ENCODE measurements at places on chromosomes 7 and 10.
A peak's percentile ranks its signal among the peaks of the same experiment; 100 is the strongest.

DNA sequence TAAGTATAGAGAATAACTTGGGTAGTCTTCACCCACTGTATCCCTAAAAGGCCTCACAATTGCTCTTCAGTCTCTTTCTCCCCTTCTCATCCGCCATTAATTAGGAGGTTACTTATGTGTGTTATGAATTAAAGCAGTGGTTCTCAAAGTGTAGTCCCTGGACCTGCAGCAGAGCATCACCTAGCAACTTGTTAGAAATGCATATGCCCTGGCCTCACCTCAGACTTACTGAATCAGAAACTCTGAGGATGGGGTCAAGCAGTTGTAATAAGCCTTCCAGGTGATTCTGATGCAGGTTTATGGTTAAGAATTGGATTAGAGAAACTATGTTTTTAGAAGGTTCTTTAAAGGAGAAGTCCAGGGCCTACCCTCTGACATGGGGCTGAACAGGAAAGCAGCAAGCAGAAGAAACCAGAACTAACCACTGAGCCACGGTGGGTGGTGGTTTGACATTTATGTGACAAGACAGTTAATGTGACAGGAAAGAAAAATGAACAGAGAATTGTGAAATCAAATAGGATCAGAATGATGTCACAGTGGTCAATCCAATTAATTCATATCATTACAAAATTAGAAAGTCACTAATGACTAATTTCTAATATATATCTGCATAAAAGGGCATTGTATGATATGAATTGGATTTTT is 37.6 kb downstream of the ENTPD1 start:
- DNase-seq = no peak

GRCh38 chr7:101618916-101619315 is 10.2 kb downstream of the MYL10 start:
- DNase-seq = no peak

GRCh38 chr10:59432207-59432900 is 70.0 kb upstream of the FAM13C start:
- DNase-seq = peak; percentile 87

GRCh38 chr10:103181244-103181643 is 11.8 kb downstream of the NT5C2 start:
- no peak for DNase-seq

DNA sequence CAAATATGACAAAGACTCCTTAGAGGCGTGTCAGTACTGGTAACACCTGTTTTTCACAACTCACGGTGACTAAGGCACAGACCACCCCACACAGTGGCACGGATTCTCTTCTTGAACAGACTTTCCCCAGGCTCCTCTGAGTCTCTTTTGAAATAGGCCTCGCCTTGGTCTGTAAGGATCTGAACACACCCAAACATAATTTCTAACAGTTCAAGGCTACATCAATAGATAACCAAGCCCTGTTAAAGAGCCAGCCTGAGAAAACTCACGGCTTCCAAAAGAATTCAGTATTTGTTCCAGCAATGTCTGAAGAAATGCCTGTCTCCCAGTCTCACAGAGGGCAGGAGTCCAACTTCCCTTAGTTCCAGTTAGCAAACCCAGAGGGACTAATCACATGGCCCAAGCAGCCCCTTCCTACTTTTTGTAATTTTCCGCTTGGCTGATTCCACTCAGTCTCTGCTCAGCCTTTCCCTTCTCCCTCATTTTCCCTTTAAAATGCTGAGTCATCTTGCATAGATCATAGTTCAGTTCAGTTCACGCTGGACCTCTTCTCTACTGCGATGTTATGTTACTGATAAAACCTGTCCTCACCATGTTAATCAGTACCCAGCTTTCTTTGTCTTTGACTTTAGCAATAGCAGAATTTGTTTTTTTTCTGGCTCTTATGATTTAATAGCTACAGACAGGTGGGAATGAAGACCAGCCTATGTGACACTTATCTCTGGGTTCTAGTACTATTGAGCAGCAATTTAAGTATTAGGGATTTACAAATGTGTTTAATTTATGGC is 22.6 kb upstream of the AKR1C3 start:
- peak; percentile 87 for DNase-seq
